ENCODE measurements at places on chromosomes 7 and 10.

DNA sequence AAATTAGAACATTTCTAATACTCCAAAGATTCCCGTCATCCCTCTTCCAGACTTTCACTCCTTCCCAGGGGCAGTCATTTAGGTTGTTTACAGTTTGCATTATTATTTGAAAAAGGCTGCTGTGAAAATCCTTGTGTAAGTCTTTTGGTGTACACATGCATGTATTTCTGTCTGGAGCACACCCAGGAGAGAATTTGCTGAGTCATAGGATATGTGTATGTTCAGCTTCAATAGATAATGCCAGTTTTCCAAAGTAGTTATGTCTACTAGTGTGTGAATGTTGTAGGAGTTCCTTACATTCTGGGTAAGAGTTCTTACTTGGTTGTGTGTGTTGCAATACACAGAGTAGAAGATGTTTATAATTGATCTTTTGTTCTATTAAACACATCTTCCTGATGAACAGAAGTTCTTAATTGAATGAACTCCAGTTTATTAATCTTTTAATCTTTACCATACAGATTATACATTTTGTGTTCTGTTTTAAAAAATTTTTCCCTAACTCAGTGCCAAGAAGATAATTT is 25.3 kb downstream of the CROT start:
- no peak for DNase-seq

DNA sequence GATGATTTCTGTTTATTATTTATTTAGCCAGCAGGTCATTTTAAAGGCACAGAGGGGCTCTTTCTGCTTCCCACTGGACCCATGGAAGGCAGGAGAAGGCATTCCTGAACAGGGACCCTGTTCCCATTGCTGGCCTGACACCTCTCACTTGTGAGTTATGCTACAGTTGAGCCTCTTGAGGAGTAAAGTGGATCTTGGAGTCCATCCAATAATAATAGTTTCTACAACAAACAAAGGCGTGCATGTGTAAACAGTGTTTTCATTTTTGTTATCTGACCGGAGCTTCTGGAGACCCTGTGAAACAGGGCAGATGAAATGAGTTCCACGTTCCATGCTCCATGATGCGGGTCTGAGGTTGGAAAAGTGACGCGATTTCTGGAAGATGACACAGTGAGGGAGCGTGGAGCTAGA is 127.3 kb upstream of the HABP2 start:
- no peak for DNase-seq

- no peak for DNase-seq
These were observed 80.8 kb upstream of the PLXNA4 start for GRCh38 chr7:132656846-132657776.

- no peak for DNase-seq
These were observed 43.4 kb downstream of the SORBS1 start for GRCh38 chr10:95517536-95518454.

DNA sequence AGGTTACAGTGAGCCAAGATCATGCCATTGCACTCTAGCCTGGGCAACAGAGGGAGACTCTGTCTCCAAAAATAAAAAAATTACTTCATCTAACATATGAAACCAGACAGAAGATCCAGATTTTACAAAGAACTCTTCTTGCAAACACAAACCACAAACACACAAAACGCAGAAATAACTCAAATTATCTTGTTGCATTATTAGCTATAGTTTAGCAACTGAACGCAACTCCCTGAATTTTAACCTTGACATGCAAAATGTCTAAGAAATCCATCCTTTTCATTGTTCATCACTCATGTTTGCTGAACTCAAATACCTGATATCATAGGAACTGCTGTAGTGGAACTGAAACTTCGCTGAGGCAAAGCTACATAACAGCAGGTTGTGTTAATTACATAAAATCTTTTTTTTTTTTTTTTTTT is 64.1 kb downstream of the MICU1 start:
- no peak for DNase-seq

DNA sequence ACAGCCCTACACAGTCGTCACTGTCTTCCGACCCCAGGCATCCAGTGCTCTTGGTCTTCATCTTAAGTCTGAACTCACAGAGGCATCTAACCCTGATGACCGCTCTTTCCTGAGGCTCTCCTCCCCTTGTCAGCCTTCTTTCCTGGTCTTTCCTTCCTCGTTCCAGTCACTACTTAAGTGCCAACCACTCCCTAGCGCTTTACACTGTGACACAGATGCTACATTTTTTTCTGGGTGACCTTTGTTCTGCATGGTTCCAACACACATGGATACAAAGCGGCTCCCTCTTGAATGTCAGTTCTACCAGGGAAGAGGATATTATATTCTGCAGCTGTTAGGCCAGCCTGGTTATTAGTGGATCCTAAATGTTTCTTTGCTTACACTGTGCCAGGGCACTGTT is 12.7 kb downstream of the YWHAG start:
- no peak for DNase-seq

DNA sequence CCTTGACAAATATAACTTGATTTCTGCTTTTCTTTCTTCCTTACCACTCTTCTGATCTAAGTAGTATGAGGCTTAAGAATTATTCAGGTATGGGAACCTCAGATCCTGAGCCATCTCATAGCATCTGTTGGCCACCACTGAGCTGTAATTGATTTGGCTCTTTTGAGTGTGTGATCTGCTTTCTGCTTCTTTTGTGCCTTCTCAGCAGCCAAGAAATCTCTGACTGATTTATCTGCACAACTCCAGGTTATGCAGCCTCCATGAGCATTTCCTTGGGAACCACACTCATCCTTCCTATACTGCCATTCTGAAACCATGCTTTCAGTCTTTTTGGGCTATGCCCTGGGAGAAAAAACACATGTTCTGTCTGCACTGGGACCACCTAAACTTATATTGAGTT is 178.0 kb upstream of the FAM3C start:
- DNase-seq, result no peak

- DNase-seq, result no peak
These were observed 297.8 kb downstream of the SDK1 start for GRCh38 chr7:3598854-3599253.

DNA sequence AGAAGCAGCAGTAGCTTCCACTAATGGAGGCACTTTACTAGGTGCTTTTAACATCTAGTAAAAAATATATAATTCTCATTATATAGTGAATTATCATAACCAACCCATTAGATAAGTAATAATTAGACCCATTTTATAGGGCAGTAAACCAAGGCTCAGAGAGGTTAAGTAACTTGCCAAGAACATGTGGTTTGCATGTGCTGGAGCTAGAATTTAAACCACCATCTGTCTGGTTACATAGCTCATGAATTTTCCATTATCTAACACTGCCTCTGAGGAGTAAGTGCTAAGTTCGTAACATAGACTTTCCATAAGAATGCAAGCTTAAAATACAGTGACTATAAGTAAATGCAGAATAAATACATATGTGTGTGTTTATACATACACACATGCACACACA is 41.9 kb downstream of the CREB3L2 start:
- DNase-seq, result no peak

GRCh38 chr10:42177077-42177792 is 461.1 kb downstream of the ZNF33B start:
- no peak for DNase-seq

All from stimulated activated CD4-positive, alpha-beta T cell treated with anti-CD3 and anti-CD28 coated beads, Interleukin-4, amount 100 ng/mL, for 48 hours (primary cell).